ENCODE measurements at places on chromosomes 7 and 10. TPM values are rescaled to one million over a fixed set of nuclear protein-coding genes. Genes with fewer than 3 reads are reported as not detected.
A peak's percentile ranks its signal among the peaks of the same experiment; 100 is the strongest.

- no peak for DNase-seq
These were observed 70.8 kb downstream of the LRRC17 start for GRCh38 chr7:102983602-102984001.

DNA sequence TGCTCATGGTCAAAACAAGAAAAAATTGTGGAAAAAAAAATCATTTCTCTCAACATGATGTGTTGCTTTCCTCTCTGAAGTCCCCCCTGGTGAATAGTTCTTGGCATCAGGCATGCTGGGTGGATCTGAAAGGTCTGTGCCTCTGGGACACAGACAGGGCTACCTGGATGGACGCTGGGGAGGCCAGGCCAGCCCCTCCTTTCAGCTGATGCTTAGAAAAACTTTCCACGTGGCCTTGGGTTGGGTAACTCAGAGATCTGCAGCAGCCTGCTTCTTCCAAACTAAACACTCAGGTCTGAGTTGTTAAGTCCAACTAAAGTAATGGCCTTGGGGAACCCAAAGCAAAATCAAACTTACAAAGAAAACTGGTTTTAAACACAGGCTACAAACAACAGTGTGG is 113.0 kb downstream of the CCDC3 start:
- DNase-seq, result no peak

The IFIT3 gene
- 23.2 TPM for total RNA-seq

DNA sequence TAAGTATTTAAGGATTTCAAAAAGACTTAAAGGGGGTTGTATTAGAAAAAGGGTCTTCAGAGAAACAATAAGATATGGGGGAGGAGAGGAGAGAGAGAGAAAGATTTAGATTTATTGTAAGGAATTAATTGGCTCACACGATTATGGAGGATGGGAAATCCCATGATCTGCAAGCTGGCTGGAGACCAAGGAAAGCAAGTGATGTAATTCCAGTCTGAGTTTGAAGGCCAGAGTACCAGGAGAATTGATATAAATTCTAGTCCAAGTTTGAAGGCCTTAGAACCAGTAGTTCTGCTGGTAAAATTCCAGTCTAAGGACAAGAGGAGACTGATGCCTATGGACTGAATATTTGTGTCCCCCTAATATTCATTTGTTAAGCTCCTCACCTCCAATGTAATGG is 20.6 kb upstream of the SLC13A1 start:
- no peak for DNase-seq

DNA sequence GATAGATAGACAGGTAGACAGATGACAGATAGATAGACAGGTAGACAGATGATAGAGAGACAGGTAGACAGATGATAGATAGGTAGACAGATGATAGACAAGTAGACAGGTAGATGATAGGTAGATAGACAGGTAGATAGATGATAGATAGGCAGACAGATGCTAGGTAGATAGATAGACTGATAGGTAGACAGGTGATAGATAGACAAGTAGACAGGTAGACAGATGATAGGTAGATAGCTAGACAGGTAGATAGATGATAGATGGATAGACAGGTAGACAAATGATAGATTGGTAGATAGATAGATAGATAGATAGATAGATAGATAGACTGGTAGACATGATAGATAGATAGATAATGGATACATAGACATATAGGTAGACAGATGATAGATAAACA is 93.4 kb upstream of the ADRB1 start:
- no peak for DNase-seq

The PRKCQ gene
- total RNA-seq, result 0.94 TPM

DNA sequence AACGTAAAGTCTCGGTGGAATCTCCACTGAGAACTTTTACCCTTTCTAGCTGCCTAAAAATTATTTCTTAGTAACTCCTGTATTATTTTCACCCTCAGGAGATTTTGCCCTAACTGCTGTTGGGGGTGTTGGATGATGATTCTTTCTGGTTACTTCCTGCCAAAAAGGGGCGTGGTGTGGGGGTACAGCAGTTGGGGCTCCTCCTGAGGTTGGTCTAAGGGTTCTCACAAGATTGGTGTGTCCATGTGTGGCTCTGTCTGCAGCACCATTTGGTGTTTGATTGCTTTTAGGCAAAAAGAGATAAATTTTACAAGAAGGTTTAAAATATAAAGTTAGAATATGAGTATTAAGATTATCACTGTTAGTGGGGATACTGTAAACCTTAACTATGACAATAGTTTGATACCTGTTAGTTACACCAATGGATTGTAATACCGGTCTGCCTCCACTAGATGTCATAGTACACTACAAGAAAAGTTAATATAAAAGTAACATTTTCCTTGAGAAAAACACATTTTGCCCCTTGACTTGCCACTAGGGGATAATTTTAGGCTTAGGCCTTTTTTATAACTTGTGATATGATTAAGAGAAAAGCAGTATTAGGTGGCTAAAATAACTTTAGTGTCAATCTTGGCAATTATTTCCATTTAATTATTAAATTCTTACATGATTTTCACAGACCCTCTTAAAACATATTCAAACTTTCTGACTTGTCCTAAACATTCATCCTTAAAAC is 928.7 kb downstream of the IPMK start:
- no peak for DNase-seq

The ALOX5 gene
- total RNA-seq, result 153 TPM

The GAD2 gene
- total RNA-seq, result not detected

The ARHGEF35 gene
- total RNA-seq, result 3.8 TPM

The NPSR1 gene
- not detected for total RNA-seq

- DNase-seq, result no peak
These were observed 82.0 kb downstream of the ABLIM1 start for GRCh38 chr10:114576132-114576487.

The EPO gene
- not detected for total RNA-seq

The MOGAT3 gene
- not detected for total RNA-seq

GRCh38 chr7:50227726-50228125 is 76.8 kb upstream of the IKZF1 start:
- DNase-seq, result no peak

DNA sequence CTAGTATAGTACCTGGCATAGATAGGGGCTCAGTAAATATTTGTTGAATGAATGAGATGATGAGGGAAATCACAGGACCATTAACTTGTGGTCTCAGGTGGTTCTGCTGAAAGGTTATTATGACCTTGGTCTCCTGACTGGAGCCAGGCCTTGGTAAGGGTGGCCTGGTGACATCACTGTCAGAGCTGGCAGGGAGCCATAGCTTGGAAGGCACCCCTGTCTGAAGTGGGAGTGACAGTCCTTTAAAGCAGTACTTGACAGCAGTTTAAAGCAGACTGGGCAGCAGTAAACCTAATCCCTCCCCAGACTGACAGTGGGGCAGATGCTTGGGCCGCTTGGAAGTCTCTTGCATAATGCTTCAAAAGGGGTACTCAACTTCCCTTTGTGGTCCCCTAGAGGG is 13.4 kb downstream of the DPCD start:
- DNase-seq, result no peak

The GPNMB gene
- total RNA-seq, result 152 TPM

The CUZD1 gene
- total RNA-seq, result 1.4 TPM

DNA sequence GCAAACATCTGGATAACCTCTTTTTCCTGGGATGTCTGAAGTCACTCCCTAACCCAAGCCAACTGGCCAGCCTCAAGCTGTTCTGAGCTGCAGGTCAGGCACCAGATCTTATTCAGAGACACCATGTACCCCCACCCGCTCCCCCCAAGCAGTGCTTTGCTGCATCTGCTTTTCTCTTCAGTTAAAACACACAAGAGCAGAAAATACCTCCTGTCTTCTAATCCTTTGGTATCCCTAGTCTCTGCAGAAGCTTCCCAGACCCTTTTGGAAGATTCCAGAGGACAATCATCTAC is 3.0 kb downstream of the ZNF488 start:
- no peak for DNase-seq

DNA sequence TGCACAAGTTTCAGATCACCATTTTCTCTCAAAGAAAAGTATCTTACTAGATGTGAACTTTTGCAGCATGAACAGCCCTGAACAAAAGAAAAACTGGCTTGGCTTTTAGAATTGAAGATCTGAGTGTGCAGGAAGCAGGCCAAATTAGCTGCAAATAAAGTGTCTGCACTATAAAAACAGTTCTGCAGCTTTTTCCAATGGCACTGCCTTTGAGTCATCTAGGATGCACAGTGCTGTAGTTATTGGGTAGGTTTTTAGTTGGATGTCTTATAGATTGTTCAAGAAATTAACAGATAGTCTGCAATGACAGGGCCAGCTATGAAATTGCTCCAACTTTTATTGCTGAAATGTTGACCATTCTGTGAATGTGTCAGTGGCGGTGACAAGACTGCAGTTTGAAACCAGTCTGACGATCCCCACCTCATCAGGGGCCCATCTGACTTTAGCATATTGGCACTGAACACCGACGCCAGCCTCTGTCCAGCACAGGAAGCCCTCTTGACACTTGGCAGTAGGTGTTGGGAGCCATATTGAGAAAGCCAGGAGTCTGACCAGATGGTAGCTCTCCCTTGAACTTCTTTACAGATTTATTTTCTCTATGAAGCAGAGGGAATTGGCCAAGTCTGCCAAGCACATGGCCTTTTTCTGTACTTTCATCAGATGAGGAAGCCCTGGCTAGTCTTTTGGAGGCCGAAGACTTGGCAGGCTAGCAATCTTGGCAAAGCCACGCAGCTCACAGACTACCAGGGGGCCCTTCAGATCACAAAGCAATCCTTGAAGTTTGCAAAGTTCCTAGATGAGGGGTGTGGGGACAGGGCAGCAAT is 490.6 kb downstream of the NEBL start:
- DNase-seq, result no peak

- no peak for DNase-seq
These were observed 9.6 kb upstream of the AOC1 start for GRCh38 chr7:150842716-150843115.

- no peak for DNase-seq
These were observed 53.7 kb upstream of the MACC1 start for GRCh38 chr7:20270867-20271266.

DNA sequence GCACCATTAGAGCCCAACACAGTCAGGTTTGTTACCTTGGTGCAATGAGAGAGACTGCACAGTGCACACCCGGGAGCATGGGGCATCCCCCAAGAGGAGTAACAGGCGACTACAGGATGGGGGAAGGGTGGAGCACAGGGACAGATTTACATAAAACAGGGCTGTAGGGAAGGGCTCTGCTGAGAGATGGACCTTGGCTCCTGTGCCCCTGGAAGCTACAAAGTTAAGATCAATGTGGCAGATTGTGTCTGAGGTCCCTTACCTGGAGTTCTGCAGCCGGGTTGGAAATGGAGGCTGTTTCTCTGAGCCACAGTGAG is 13.7 kb upstream of the SLC18A3 start:
- DNase-seq, result no peak

GRCh38 chr7:29467193-29467926 is 96.3 kb upstream of the PRR15 start:
- DNase-seq, result no peak

- DNase-seq, result no peak
These were observed 130.2 kb upstream of the CTTNBP2 start for GRCh38 chr7:118003476-118003875.

The TYW1B gene
- 3.1 TPM for total RNA-seq

The ASAH2 gene
- 1.6 TPM for total RNA-seq

GRCh38 chr10:33253411-33253810 is 81.1 kb downstream of the NRP1 start:
- no peak for DNase-seq

The OR9A2 gene
- not detected for total RNA-seq

GRCh38 chr10:36168777-36169176 is 526.7 kb upstream of the FZD8 start:
- DNase-seq, result no peak

GRCh38 chr10:119653209-119653608 is 2.0 kb downstream of the BAG3 start:
- no peak for DNase-seq

GRCh38 chr7:65983965-65984658 is 2.1 kb upstream of the GUSB start:
- DNase-seq, result no peak

The NPTX2 gene
- total RNA-seq, result 2.2 TPM

The NPFFR1 gene
- total RNA-seq, result not detected

GRCh38 chr7:30594048-30594539 is 584 bp upstream of the GARS1 start:
- no peak for DNase-seq

DNA sequence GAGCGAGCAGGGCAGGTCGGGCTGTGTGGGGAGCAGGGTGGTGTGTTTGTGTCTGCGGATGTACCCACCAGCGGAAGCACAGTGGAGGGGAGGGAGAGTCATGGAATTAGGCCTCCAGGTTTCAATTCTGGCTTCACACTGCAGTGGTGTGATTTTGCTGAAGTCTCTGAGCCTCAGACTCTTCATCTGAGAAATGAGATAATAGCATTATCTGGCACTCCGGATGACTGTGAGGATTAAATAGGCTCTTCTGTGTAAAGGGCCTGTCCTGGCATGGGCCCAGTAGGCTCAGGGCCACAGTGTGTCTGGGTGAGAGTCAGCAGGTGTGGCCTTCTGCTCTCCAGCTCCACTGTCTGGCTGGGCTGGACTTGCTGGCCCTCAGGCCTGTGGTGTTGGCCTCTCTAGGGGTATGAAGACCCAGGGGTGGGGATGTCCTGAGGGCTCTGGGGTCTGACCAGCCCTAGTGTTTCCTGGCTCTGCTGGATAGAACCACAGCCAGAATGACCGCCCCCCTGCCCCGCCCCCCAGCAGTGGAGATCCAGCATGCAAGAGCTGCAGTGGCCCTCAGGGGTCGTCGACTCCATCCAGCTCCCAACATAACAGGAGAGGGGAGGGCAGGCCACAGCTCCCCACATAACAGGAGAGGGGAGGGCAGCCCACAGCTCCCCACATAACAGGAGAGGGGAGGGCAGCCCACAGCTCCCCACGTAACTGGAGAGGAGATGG is 178.6 kb downstream of the RPS24 start:
- DNase-seq, result no peak

DNA sequence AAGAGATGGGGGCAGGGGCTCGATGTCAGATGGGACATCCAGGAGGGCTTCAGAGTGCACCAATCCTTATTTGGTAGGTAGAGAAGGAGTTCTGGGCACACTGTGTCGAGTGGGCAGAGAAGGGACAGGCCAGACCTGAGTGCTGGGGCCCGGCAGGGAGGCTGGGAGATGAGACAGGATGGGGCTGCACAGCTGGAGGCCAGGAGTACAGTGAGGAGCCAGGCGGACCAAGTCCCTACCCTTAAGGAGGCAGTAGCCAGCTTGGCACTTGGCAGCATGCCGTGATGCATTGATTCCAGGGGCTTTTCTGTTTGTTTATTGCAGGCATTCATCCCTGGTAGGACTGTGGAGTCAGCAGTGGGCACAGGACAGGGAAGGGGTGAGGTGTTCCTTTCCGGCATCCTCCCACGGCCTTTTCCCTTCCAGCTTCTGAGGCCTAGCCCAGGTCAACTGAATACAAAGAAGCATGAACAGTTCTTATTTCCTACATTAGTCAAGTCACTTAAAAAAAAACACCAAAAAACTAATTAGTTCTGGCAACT is 168.8 kb upstream of the CDCA7L start:
- no peak for DNase-seq

The BTAF1 gene
- 33.1 TPM for total RNA-seq

- no peak for DNase-seq
These were observed 118.1 kb downstream of the PTPRN2 start for GRCh38 chr7:158469396-158470051.

GRCh38 chr10:28181478-28182096 is 121.3 kb downstream of the MPP7 start:
- no peak for DNase-seq

The CCDC7 gene
- 17.9 TPM for total RNA-seq

- DNase-seq, result no peak
These were observed 1.9 kb downstream of the NSUN6 start for GRCh38 chr10:18649364-18649959.

- no peak for DNase-seq
These were observed 27.2 kb downstream of the C10orf71 start for GRCh38 chr10:49325916-49326783.

GRCh38 chr7:151631953-151632749 is 112.5 kb upstream of the RHEB start:
- peak; percentile 35 for DNase-seq
